ENCODE measurements at places on chromosomes 6 and 20.

GRCh38 chr6:141587482-141588266 is 545.1 kb upstream of the GJE1 start:
- H3K27ac ChIP-seq: peak overlapping the region; percentile 61
- H3K36me3 ChIP-seq: no peaks in the 10 kb centered on the region
- H3K4me1 ChIP-seq: peaks cover 13% of the 10 kb centered on the region

DNA sequence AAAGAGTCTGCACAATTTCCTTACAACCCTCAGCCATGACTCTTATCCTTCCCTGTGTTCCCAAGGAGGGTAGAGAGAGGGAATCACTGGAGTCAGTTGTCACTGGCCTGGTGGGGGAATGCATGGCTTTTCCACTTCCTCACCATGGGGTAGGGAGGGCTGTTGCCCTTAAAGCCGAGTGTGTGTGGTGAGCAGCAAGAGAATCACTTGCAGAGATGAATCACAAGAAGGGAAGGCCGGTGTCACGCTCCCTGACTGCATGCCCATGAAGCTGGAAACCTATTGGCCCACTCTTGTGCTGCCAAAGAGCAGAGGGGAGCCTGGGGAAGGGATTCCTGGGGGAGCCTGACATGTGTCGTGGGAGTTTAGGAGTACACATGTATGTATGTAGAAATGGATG is 18.1 kb upstream of the BMP6 start:
- no peak overlapping the region for H3K27ac ChIP-seq
- no peaks in the 10 kb centered on the region for H3K27me3 ChIP-seq
- no peak for DNase-seq

- no peak overlapping the region for H3K27ac ChIP-seq
- H3K27me3 ChIP-seq: no peaks in the 10 kb centered on the region
- H3K36me3 ChIP-seq: no peaks in the 10 kb centered on the region
Observed at GRCh38 chr6:40349123-40349900, 237.9 kb downstream of the LRFN2 start.

GRCh38 chr6:15985379-15985959 is 143.4 kb upstream of the MYLIP start:
- H3K27ac ChIP-seq: no peak overlapping the region
- H3K4me3 ChIP-seq: no peak overlapping the region
- DNase-seq: no peak
- no peaks in the 10 kb centered on the region for H3K36me3 ChIP-seq
- H3K27me3 ChIP-seq: no peaks in the 10 kb centered on the region

GRCh38 chr6:20564777-20565176 is 30.5 kb downstream of the CDKAL1 start:
- no peaks in the 10 kb centered on the region for H3K36me3 ChIP-seq
- H3K4me1 ChIP-seq: no peaks in the 10 kb centered on the region
- H3K4me3 ChIP-seq: no peak overlapping the region

DNA sequence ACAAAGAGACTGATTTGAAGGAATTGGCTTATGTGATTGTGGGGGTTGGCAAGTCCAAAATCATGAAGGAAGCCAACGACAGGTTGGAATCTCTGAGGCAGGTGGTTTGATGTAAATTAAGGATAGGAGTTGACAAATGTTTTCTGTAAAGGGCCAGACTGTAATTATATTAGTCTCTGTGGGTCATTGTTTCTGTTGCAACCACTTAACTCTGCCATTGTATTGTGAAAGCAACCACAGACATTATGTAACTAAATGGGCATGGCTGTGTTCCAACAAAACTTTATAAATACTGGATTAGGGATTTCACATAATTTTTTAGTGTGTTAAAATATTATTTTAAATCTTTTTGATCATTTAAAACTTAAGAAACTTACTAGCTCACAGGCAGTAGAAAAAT is 199.2 kb upstream of the MYLIP start:
- H3K27me3 ChIP-seq: no peaks in the 10 kb centered on the region
- no peak overlapping the region for H3K27ac ChIP-seq
- DNase-seq: no peak
- H3K36me3 ChIP-seq: no peaks in the 10 kb centered on the region
- H3K4me1 ChIP-seq: no peaks in the 10 kb centered on the region

- H3K27me3 ChIP-seq: no peaks in the 10 kb centered on the region
- DNase-seq: no peak
- no peaks in the 10 kb centered on the region for H3K4me1 ChIP-seq
- no peak overlapping the region for H3K4me3 ChIP-seq
- H3K36me3 ChIP-seq: no peaks in the 10 kb centered on the region
Observed at GRCh38 chr20:45727044-45727443, 4.9 kb downstream of the SPINT4 start.

GRCh38 chr20:4366076-4366475 is 350.7 kb upstream of the RNF24 start:
- H3K27ac ChIP-seq: no peak overlapping the region
- H3K4me3 ChIP-seq: no peak overlapping the region
- no peaks in the 10 kb centered on the region for H3K27me3 ChIP-seq
- no peaks in the 10 kb centered on the region for H3K36me3 ChIP-seq
- DNase-seq: no peak
- peaks cover 7% of the 10 kb centered on the region for H3K4me1 ChIP-seq

DNA sequence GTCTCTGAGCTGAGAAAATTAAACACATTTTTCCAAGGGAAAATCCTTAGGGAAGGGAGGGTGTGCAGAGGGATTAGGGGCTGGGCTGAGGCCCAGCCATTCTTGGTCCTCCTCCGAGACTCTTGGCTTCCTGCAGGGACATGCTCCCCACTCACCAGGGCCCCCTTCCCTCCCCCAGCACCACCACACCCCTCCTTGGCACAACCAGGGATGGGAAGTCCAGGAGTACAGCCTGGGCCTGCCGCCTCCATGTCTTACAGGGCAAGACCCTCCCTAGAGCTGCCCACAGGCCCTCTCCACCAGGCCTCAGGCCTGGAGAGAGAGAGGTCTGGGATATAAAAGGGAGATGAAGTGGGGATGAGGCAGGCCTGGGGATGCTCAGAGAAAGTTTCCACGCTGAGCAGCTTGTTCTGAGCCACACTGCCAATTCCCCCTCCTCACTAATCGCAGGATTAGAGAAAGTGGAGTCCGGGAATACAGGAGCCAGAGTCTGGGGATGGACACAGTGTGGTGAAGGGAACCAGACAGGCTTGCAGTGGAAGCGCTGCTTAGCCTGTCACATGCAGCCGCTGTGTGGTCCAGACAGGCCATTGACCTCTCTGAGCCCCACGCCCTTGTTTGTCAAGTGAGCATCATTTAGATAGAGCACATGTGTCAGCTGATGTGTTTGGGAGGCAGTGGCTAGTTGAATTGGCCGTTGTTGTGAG is 105.5 kb downstream of the MRPL14 start:
- H3K27ac ChIP-seq: no peak overlapping the region
- no peaks in the 10 kb centered on the region for H3K27me3 ChIP-seq
- DNase-seq: no peak
- no peak overlapping the region for H3K4me3 ChIP-seq
- H3K4me1 ChIP-seq: peaks cover 10% of the 10 kb centered on the region

DNA sequence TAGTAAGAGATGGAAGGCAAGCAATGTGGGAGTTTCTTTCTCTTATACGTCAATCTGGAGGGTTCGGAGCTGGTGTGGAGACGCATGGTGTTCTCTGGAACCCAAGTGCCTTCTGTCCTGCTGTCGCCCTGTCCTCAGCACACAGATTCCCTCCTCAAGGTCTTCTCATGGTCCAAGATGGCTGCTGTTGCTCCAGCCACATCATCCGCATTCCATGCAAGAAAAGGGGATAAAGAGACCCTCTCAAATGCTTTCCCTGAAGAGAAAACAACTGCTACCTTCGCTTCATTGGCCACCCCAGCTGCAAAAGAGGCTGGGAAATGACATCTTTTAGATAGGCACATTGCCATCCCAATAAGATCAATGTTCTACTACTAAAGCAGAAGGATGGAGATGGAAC is 151.2 kb downstream of the ANKRD60 start:
- H3K27me3 ChIP-seq: no peaks in the 10 kb centered on the region
- no peak overlapping the region for H3K4me3 ChIP-seq
- peaks cover 55% of the 10 kb centered on the region for H3K4me1 ChIP-seq
- no peaks in the 10 kb centered on the region for H3K36me3 ChIP-seq
- no peak overlapping the region for H3K27ac ChIP-seq
- DNase-seq: no peak

DNA sequence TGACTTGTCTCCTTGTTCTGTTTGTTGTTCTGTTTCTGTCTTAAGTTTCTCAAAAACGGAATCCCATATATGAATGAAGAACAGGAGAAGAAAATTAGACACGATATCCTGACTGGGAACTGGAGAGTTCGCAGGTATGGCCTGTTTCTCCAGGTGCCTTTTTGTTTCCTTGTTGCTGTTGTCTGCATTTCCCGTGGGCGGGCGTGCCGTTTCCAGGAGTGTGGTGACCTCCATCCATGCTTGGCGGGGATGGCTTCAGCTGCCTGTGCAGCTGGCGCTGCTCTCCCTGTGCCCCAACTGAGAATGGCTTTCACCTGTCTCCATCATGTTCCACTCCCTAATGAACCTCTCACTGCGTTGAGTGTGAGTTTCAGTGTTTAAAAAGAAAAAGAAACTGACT is 4.4 kb downstream of the PNLDC1 start:
- H3K27ac ChIP-seq: no peak overlapping the region
- no peak overlapping the region for H3K4me3 ChIP-seq
- H3K4me1 ChIP-seq: no peaks in the 10 kb centered on the region
- no peak for DNase-seq
- H3K36me3 ChIP-seq: peaks cover under 1% of the 10 kb centered on the region

DNA sequence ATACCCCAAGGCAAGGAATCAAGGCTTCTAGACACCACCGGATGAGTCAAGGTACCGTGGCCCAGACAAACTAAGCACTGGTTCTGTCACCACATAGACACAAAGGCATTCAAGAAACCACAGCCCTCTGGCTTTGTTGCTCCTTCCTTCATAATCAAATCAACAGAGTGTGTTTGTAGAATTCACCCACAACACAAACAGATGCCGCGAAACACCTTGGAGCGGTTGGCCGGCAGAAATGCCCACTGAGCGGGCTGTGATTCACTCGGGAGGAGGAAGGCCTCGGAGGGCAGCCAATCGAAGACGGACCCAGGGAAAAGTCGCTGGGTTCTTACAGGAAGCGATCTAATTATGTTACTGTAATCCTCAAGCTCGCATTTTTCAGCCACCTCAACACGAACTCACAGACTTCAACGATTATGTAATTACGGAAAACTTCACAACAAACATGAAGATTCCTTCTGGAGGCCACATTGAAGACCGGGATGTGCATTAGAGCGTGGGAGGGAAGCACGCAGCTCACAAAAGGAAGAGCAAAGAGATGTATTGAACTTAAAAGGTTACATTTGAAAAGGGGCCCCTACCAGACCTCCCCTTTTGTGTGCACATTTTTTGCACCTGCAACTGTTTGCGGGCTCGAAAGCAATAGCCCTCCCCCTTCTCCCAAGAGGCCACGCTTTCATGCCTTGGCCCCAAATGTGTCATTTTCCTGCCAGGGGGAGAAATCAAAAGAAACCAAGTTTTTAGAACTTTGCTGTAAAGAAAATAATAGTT is 184.7 kb upstream of the PREP start:
- no peaks in the 10 kb centered on the region for H3K36me3 ChIP-seq
- H3K4me1 ChIP-seq: peaks cover 40% of the 10 kb centered on the region
- peak; percentile 93 for DNase-seq
- H3K27me3 ChIP-seq: no peaks in the 10 kb centered on the region

DNA sequence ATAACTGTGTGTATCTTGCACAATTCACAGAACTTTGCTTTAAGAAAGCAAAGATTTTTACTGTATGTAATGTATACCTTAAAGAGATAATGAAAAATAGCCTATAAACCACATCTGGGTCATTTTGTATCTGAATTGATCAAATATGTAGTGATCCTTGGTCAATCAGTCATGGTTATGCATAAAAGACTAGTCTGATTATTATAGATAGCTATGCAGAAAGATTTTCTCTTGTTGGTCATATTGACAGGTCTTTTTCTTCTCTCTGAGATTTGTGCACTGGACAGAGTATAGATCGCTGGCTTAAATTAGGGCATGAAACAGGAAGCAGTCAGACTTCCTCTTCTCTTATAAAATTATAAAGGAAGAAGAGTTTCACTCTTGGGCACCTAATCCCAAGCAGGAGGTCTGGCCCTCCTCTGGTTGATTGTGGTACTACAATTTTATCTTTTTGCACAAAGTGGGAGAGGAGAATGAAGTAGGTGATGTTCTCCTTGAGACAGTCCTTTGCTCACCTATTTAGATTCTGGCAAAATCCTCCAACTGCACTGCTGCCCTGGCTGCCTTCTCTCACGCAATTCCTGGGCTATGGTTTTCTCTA is 380.9 kb upstream of the RGS17 start:
- DNase-seq: peak; percentile 32
- no peaks in the 10 kb centered on the region for H3K27me3 ChIP-seq
- H3K36me3 ChIP-seq: no peaks in the 10 kb centered on the region
- no peaks in the 10 kb centered on the region for H3K4me1 ChIP-seq
- no peak overlapping the region for H3K27ac ChIP-seq

DNA sequence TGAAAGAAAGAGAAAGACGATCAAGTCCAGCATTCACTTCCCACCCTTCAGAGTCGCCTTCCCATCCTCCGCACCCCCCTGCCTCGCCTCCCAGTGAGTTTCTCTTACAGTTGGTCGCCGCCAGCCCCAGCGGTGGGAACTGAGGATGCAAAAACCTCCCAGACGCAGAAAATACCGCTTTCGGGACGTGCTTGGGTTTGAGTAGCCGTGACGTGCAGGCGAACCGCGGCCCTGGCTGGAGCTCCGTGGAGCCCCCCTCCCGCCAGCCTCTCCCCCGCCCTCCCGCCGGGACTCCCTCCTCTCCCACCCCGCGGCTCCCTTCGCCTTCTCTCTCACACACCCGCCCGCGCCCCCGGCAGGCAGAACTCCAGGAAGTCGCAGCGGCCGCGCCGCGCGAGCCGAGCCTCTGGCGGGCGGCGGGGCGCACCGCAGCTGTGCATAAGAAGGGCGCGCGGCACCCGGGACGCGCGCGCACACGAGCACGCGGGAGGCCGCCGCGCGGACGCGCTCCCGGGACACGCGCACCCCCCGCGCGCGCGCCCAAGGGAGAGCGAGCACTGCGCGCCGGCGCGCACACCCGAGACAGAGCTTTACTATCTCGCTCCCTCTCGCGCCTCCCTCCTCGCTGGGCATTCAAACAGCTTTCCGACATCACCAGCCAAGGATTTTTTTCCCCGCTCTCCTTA is at the start of gene ADGRB3:
TSS of gene ADGRB3 (plus strand) at position 557 of the 686 bp plus-strand sequence. CDS start 3,394 bp downstream, outside the sequence.
- H3K27me3 ChIP-seq: peaks cover 43% of the 10 kb centered on the region
- no peak within 1 kb of the TSS for H3K27ac ChIP-seq
- peak; percentile 16 for DNase-seq
- peak within 1 kb of the TSS; percentile 34 for H3K4me3 ChIP-seq
- peaks cover 9% of the 10 kb centered on the region for H3K4me1 ChIP-seq

DNA sequence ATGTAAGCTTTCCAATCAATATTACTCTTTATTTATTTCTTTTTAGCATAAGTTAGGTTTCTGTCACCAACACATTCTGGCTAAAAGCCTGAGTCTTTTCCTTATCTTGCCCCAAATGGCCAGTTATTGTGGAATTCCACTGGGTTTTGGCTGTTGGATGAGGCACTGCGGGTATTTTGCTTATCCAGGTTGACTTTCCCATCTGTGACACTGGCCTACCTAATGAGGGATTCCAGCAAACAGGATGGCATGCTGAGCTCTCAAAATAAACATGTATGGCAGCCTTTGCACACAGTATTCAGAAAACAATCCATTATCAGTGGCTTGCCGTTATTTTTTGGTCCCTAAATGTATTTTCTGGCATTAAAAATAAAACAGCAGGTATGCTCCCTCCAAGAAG is 6.5 kb upstream of the RALGAPB start:
- no peak for DNase-seq
- H3K4me3 ChIP-seq: no peak overlapping the region
- H3K4me1 ChIP-seq: no peaks in the 10 kb centered on the region
- H3K27ac ChIP-seq: no peak overlapping the region
- H3K36me3 ChIP-seq: no peaks in the 10 kb centered on the region
- H3K27me3 ChIP-seq: no peaks in the 10 kb centered on the region
